ENCODE measurements at places on chromosomes 3 and 15. TPM values are rescaled to one million over a fixed set of nuclear protein-coding genes. Genes with fewer than 3 reads are reported as not detected.

GRCh38 chr3:152173627-152174026, 95.1 kb upstream of the MBNL1 start:
- DNase-seq, result no peak

CCK gene
- not detected for polyA plus RNA-seq

PRKAR2A gene
- polyA plus RNA-seq, result 10.4 TPM

CLDN11 gene
- polyA plus RNA-seq, result 1.6 TPM

NPAP1 gene
- 0.04 TPM for polyA plus RNA-seq

- DNase-seq, result no peak
Observed at GRCh38 chr3:56932866-56933265, 127.6 kb upstream of the SPATA12 start.

GRCh38 chr3:64254443-64254842, 29.2 kb upstream of the PRICKLE2 start:
- no peak for DNase-seq

WDR93 gene
- 1.2 TPM for polyA plus RNA-seq

- no peak for DNase-seq
Observed at GRCh38 chr3:175434561-175434960, 575.4 kb downstream of the NAALADL2 start.

EPB42 gene
- not detected for polyA plus RNA-seq

GRCh38 chr3:130725746-130726145, 20.9 kb downstream of the PIK3R4 start:
- no peak for DNase-seq

GRCh38 chr3:108518895-108519294, 8.5 kb upstream of the MYH15 start:
- no peak for DNase-seq

DNA sequence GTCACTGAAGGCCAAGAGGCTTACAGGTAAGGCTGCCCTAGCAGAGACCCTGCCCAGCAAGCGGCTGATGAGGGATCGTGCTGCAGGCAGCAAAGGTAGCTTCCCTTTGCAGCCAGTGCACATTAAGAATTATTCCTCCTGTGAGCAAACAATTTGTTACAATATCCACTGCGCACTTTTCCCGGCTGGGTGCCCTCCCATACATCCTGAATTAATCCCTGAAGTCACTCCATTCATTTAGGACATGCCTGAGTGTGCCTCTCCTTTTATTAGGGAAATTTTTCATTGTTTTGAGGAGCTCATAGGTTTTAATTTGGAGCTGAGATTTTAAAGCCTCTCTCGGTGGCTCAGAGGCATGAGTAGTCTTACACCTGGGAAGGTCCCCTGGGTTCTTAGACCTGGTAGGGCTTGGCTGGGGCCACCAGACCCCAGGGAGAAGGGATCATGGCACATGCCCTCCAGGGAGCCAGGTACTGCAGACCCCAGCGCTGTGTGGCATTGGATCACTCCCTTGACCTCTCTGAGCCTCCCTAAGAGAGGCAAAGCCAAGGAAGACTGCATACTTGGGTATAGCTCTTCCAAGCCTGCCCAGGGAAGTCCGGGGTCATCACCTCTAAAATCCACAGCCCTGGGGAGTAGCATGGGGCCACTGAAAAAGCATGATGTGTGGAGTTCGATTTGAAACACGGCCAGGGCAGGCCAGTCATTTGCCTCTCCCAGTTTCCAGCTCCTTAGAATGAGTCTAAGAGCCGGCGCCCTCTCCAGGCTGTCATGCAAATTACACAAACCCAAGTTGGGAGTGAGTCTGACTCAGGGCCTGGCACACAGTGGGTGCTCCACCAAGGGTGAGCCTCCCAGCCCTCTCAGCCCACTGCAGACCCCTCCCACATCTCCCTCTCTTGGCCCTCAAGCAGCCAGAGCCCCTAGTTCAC, 151.9 kb upstream of the LINGO1 start:
- DNase-seq, result no peak

DNA sequence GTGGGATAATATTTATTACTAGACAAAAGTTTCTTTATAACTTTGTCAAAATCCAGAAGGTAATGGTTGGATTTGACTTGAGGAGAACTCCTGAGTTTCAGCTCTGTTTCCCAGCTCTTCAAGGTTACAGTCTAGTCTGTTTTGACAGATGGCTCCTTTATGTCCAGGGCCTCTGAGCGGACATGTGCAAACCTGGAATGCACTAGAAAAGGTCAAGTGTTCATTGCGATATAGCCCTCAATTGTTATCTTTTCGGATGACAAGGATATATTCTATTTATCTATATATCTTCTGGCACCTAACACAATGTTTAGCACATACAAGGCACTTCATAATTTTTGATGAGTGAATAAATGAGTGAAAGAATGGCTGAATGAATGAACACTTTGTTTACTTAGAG, 513.2 kb upstream of the GOLIM4 start:
- no peak for DNase-seq

LOXL1 gene
- polyA plus RNA-seq, result 35.1 TPM

GRCh38 chr3:111321786-111322185, 220.2 kb upstream of the CD96 start:
- DNase-seq, result no peak

DNA sequence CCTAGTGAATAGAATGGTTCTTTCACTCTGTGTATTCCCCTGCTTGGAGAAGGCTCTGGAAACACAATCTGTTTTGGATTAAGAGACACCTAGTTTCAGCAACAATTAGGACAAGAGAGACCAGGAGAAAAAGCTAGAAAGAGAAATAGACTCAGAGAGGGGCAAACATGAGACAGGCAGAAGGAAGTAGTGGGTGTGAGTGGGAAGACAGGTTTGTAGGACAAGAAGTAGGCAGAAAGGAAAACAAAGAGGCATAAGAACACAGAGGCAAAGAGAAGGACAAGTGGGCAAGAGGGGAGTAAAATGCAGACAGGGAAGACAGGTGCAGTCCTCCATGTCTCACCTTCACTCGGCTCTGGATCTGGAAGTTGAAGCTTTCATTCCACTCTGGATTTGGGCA, 13.5 kb downstream of the PLA2G4E start:
- DNase-seq, result no peak

SCAANT1 gene
- not detected for polyA plus RNA-seq

MASP1 gene
- polyA plus RNA-seq, result 2.8 TPM

- DNase-seq, result no peak
Observed at GRCh38 chr15:58426501-58426900, 5.3 kb upstream of the LIPC start.

SCN5A gene
- polyA plus RNA-seq, result 0.06 TPM

GTF2E1 gene
- 5.4 TPM for polyA plus RNA-seq

GRCh38 chr3:44554626-44555592, at the start of gene ZKSCAN7:
ZKSCAN7 (plus strand) TSS chr3:44555193; CDS start chr3:44557048, 1,855 bp downstream.
- peak; percentile 92 for DNase-seq

GRCh38 chr3:85710490-85710889, 751.7 kb downstream of the CADM2 start:
- no peak for DNase-seq

RCN2 gene
- polyA plus RNA-seq, result 44.5 TPM

DLEC1 gene
- 0.52 TPM for polyA plus RNA-seq

- no peak for DNase-seq
Observed at GRCh38 chr15:83721981-83722380, 68.1 kb downstream of the ADAMTSL3 start.

GRCh38 chr3:16247282-16248061, 17.3 kb downstream of the DPH3 start:
- DNase-seq, result peak; percentile 92

DNA sequence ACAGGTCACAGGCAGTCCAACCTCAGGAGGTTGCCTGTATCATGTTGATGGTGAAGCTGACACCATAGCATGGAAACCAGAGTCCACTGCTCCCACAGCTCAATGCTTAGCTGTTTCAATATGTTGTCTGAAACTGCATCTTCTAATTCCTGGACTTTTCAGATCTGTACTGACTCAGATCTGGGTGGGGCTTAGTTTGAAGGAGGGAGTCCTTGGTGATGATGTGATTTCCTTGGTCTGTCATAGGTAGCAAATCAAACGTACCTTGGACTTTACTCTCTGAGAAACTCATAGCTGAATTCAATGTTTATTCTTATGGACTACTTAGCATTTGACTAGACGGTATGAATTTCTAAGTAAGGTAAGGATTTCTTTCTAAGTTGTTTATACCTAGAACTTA, at the start of gene HHLA2:
HHLA2 (plus strand) TSS at position 310 of the 400 bp plus-strand sequence. CDS start 55,266 bp downstream, outside the sequence.
- DNase-seq, result no peak

- DNase-seq, result no peak
Observed at GRCh38 chr3:81477740-81478139, 283.7 kb downstream of the GBE1 start.

CLDN18 gene
- not detected for polyA plus RNA-seq

- DNase-seq, result no peak
Observed at GRCh38 chr3:12601072-12601471, 44.2 kb downstream of the MKRN2 start.

GCHFR gene
- 145 TPM for polyA plus RNA-seq

- DNase-seq, result no peak
Observed at GRCh38 chr3:41975416-41976103, 13.7 kb upstream of the ULK4 start.

OR4M2 gene
- polyA plus RNA-seq, result not detected

DNA sequence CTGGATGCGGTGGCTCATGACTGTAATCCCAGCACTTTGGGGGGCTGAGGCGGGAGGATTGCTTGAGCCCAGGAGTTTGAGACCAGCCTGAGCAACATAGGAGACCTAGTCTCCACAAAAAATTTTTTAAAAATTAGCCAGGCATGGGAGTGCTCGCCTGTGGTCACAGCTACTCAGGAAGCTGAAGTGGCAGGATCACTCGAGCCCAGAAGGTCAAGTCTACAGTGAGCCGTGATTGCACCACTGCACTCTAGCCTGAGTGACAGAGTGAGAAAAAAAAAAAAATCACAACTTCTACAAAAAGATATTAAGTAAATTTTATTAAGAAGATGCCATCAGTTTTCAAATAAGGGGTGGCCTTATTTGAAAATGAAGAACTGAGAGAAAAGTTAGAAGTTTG, 11.9 kb upstream of the PLA2G4D start:
- no peak for DNase-seq

ITIH3 gene
- polyA plus RNA-seq, result 2.1 TPM

TMCC1 gene
- 8.4 TPM for polyA plus RNA-seq

AMT gene
- 44.1 TPM for polyA plus RNA-seq

- DNase-seq, result no peak
Observed at GRCh38 chr3:195868336-195868865, 40.0 kb downstream of the TNK2 start.

DNA sequence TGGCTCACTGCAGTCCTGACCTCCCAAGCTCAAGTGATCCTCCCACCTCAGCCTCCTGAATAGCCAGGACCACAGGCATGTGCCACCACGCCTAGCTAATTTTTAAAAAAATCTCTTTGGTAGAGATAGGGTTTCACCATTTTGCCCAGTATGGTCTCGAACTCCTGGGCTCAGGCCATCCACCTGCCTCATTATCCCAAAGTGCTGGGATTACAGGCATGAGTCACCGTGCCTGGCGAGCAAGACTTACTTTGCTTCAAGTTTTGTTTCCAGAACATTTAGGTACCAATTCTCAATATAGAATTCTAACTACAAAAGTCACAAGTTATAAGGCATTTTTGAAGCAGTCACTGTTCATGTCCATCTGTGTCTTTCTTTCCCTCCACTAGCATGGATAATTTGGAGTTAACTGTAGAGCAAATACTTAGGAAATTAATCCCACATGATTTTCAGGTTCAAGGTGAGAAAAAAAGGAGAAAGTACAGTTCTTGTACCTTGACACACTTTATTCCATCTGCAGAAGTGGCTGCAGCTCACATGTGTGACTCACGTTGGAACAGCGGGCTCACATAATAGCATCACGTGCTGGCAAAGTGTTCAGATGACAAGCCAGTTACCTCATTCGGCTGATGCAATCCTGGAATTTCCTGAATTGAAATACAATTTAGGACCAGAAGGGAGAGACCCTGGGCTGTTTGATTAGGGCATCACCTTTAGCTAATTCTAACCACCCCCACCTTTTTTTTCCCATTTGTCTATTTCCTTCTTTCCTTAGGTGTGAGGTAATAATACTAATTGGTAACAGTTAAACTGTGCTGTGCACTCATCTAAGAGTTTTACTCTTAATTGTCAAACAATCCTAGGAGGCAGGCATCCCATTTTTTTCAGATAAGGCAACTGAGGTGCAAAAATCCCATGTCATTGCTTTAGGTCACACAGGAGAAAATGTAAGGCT, 46.9 kb upstream of the NEDD4 start:
- DNase-seq, result no peak

Data from kidney (tissue), 22 donors.